ENCODE measurements at places on chromosomes 5 and 9. TPM values are rescaled to one million over a fixed set of nuclear protein-coding genes. Genes with fewer than 3 reads are reported as not detected.

Gene DNM1
- polyA plus RNA-seq = 4.5 TPM

Gene IL9
- polyA plus RNA-seq = not detected

Gene HMGCS1
- polyA plus RNA-seq = 33.7 TPM

Gene GNA14
- 3.0 TPM for polyA plus RNA-seq

Gene NEURL1B
- polyA plus RNA-seq = 3.7 TPM

Gene KCNV2
- polyA plus RNA-seq = not detected

Gene PPP1R26
- polyA plus RNA-seq = 5.9 TPM

Gene ZBED3
- 8.2 TPM for polyA plus RNA-seq

Gene ANKRD34B
- not detected for polyA plus RNA-seq

Gene SOHLH1
- polyA plus RNA-seq = not detected

Gene PBX3
- polyA plus RNA-seq = 9.2 TPM

Gene TSSK1B
- polyA plus RNA-seq = not detected

Gene NFIB
- 32.3 TPM for polyA plus RNA-seq

Gene RNF180
- polyA plus RNA-seq = 3.4 TPM

Gene MOB3B
- 3.3 TPM for polyA plus RNA-seq

Gene FNBP1
- polyA plus RNA-seq = 20.1 TPM

Gene PCDHB4
- polyA plus RNA-seq = 2.9 TPM
